ENCODE measurements at places on chromosomes 6 and 20.
A peak's percentile ranks its signal among the peaks of the same experiment; 100 is the strongest.

GRCh38 chr20:17140894-17141293 is 85.9 kb upstream of the PCSK2 start:
- no peak for DNase-seq

GRCh38 chr20:3658019-3658715 is 5.0 kb downstream of the GFRA4 start:
- no peak for DNase-seq

DNA sequence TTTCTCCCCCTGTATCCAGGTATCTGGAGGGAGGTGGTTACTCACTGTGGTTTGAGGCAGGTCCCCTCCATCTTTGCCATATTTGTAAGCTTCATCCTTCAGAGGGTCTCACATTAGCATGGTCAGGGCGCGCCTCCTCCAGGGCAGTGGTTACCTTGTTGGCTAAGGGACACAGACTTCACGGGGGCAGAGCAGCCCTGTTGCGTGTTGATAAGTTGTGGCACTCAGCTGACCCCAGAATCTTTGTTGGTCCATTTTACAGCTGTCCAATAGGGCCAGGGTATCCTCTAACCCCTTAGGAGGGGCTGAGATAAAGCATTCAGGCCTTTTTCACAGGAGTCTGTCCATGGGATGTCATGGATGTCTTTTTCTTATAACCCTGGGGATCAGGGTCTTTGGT is 89.5 kb upstream of the RNF24 start:
- no peak for DNase-seq

DNA sequence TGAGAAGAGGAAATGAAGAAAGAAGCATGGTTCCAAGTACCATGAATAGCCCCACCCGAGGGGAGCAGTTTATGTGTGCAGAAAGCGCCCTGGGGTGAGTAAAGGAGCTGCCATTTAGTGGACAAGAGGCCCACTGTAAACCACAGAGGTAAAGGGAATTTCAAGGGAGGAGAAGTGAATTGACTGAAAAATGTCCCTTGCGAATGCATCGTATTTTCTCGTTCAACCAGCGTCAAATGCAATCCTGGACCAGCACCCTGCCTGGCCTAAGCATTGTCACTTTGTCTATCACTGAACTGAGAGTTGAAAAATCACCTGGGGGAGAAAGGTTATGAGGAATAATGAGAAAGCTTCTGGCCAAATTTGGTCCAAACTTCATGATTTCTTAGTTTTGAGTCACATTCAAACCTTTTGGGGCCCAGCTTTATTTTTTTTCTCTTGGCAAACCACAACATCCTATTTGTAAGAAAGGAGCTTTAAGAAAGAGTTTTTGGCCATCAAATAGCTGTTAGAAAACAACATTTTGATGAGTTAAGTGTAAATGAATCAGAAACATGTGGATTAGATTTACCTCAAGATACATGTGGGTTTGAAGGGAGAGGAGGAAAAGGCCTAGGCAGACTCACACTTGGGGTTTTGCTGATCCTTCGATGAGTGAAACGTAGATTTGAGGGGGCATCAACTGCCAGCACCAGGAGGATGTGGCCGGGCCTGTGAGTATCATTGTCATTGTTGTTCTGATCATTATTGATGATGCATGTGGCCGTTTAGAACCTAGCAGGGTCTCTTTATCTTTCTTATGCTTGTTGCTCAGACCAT is 214.0 kb downstream of the CLIC5 start:
- DNase-seq: no peak

DNA sequence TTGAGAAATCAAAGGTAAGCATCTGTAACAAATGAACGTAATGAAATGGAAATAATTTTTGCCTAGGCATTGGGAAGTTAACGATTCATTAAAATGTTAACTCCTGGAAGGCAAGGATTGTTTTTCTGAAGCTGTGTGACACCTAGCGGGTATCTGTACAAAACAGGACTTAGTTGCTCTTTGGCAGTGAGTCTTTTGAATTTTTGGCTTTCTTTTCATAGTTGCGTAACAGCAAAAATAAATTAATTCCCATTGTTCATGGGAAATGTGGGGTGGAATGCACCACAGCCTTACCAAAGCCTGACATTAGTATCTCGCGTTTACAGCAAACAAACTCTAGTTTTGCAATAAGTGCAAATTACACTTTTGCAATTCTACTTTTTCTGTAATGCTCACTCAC is 92.7 kb upstream of the DTNBP1 start:
- no peak for DNase-seq

DNA sequence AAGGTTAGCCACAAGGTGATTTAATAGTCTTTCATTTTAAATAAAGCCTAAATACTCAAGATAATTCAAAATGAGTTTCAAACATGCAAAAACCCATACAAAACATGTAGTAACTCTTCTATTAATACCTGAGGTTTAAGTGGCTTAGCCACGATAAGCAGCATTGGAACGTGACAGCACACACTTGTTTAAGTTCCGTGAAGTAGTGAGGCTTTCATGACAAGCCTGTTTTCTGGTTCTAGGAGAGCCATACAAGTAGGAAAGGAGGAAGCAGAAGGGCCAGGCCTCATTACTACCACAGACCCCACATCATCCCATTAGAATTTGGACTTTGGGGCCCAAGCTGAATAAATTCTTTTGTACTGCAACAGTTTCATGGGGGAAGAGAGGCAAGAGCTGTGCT is 54.3 kb upstream of the PRND start:
- DNase-seq: no peak

- no peak for DNase-seq
Measured at GRCh38 chr6:151229401-151230276, 10.1 kb upstream of the AKAP12 start.

GRCh38 chr20:9040863-9041524 is 27.9 kb upstream of the PLCB4 start:
- no peak for DNase-seq

- DNase-seq: no peak
Measured at GRCh38 chr6:139927236-139927635, 552.8 kb upstream of the CITED2 start.

DNA sequence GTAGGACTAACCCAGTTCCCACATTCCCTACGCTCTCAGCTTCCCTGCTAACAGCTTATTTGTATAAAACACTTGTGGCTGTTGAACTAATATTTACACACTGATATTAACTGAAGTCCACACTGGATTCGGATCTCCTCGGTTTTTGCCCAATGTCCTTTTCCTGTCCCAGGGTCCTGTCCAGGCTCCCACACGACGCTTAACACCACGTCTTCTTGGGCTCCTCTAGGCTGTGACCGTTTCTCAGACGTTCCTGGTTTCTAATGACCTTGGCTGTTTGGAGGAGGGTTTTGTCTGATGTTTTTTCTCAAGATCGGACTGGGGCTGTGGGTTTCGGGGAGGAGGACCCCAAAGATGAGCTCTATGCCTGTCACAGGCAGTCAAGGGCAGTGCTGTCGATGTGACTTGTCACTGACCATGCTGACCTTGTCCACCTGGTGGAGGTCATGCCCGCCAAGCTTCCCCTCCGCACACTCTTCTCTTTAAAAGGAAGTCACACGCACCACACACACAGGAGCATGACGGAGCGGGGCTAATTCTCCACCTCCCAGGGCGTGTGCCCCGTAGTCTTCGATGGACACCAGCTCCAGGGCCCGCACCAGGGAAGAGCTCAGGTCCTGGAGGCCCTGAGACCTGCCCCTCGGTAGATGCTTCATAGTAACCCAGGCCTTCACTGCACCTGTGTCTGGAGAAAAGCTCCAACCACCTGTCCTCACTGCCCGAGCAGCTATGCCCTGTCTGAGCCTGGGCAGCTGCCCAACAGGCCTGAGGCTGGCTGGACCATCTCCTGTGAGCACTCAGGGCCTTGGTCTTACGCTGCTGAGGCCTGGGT is 72.0 kb downstream of the TTLL2 start:
- DNase-seq: peak; percentile 28

GRCh38 chr20:3655131-3655405 is 8.1 kb downstream of the GFRA4 start:
- no peak for DNase-seq

DNA sequence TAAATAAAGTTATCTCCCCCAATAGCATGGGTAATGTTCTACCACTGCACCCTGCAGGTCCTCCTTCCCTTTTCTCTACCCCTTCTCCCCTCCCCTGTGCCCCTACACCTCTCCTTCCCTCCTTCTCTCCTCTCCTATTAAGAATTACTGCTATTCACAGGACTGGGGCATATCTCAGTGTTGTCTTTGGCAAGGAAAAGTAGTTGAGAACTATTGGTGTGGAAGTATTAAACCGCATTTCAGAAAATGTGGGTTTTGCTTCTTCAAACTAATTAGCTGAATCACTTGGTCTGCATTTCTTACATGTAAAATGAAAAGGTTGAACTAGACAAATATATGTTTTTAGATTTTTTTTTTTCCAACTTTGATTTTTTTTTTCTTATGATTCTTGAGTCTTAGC is 296.3 kb downstream of the CDKAL1 start:
- DNase-seq: no peak

DNA sequence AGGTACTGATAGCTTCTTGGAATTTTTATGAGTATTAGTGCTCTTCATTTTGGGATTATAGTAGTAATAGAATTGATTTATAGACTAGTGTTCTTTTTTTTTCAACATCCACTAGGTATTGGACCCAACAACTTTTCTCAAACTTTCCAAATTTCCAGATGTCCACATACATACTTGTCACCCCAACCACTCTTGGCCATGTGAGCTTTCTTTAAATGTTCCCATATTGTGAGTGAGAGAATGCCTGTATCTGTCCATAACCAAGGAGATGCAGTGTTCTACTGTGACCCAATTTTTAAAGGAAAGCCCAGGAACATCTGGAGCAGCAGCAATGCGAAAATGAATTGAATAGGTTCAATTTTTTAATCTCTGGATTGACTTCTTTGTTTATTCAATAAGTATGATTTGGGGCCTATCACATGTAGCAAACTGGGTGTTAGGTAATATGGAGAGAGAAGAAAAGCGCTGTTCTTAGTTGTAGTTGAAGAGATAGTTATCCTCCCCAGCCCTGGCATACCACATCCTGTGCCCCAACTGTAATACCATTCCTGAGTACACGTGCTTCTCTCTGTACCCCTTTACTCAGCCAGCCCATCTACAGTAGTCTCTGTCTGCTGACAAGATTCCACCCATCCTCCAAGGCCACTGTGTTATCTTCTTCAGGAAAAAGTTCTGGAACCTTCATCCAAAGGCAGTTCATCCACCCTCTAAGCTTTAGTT is 116.8 kb upstream of the SUPT3H start:
- DNase-seq: no peak

DNA sequence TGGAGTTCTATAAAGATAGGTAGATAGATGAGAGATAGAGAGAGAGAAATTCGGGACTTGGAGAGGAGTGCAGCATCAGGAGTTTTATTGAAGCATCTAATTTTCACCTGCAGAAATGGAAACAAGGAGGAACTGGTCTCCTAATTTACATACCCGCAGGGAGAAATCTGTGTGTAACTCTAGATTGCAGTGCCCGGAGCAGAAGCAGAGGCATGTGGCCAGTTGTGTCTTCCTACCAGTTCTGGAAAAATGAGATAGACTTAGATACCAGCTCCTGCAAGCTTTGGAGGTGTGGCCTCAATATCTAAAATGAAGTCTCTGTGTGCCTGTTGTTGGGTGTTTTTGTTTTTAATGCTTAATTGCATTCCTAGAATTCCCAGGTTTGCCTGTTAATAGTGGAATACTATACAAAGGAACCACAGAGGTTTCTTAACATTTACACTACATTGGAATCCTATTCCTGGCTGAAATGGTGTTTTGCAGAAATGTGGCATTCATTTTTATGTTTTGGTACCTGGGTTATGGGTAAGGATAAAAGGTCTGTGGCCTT is 57.4 kb downstream of the DTD1 start:
- no peak for DNase-seq

GRCh38 chr6:33216117-33216649 is 7.9 kb downstream of the RING1 start:
- DNase-seq: no peak

- no peak for DNase-seq
Measured at GRCh38 chr6:7268362-7268761, 44.6 kb downstream of the SSR1 start.

- no peak for DNase-seq
Measured at GRCh38 chr6:144549837-144550747, 265.0 kb downstream of the UTRN start.

- DNase-seq: no peak
Measured at GRCh38 chr6:147891671-147892070, 383.2 kb downstream of the SAMD5 start.

DNA sequence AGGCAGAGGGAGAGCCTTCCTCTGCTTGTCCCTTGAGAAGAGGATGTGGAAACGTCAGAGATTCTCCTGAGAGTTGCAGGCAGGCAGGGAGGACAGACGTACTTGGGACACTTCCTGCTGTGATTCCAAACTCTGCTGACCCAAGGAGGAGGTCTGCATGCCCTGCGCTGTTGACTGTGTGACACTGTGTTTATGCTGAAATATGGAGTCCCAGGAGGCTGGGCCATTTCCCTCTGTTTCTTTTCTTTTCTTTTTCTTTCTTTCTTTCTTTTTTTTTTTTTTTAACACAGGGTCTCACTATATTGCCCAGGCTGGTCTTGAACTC is 63.5 kb upstream of the BHLHE23 start:
- DNase-seq: no peak

GRCh38 chr20:24764027-24764793 is 184.9 kb upstream of the CST7 start:
- peak; percentile 26 for DNase-seq

GRCh38 chr6:71049198-71049770 is 92.4 kb upstream of the B3GAT2 start:
- no peak for DNase-seq

DNA sequence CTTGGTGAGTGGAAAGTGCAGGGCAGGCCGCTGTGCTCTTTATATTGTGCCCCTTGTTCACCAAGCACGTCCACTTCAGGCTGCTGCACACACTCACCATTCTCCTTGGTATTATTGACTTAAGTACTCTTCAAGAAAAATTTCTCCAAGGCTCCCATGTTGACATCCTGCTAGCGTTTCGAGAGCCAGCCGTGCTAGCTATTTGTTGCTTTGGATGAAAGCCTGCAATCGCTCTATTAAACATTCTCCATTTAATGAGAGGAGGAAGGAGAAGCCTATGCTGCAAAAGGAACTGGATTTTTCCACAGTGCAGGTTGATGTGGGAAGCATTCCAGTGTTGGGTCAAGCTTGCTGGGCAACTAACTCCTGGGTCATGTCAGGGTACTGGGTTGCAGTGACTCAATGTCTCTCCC is 113.5 kb downstream of the CD83 start:
- DNase-seq: no peak

All from endodermal cell (in vitro differentiated cells).